ENCODE measurements at places on chromosomes 5 and 9.

DNA sequence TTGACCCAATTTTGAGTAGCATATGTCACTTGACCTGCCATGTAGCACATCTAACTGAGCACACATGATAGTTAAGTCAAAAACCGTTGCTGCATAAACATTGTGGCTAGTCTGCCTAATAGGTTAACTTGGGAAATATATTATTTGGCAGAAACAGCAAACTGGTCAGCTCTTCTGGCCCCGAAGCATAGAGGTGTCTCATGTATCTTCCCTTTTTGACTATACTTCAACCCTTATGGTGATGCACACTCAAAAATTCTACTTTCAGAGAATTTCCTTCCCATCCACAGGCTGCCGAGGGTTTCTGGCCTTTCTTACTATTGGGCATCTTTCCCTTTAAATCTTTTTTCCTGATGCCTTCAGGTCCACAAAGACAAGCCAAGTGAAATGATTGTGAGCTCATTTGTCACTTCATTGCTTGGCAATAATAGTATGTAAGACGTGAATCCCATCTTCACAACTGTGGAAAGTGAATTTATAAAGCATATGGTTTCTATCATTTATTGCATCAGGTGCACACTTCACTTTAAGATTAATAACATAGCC, 41.2 kb downstream of the MOCS2 start:
- no peak for DNase-seq

DNA sequence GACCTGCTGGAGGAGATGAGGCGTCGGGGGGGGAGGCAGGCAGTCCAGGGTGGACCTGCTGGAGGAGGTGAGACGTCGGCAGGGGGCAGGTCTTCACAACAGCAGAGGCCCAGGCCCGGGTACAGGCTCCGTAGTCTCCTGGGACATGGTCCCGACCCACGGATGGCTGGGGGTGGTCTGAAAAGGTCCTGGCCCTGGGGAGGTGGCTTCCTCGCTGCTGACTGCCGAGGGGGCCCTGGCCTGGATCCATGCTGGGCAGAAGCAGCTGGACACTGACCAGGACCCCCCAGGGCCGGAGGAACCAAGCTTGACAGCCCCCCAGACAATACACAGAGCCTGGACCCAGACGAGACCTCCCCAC, 8.5 kb downstream of the EGFL7 start:
- DNase-seq: peak; percentile 48

DNA sequence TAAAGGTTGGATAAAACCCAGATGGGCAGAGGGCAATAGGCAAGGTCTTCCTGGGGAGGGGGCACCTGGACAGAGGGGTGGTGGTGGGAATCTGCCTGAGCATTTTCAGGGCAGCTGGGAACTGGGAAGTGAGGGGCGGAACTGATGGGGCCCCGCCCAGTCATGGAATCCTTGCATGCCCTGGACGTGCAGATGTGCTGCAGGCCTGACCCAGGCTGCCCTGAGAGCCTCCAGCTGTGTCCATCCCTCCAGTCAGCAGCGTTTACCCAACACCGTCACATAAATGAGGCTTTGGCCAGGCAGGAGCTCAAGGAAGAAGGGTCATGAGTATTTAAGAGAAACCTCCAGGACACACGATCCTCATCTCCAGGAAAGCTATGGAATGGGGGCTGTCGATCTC, 70.3 kb downstream of the DAB2IP start:
- DNase-seq: no peak

DNA sequence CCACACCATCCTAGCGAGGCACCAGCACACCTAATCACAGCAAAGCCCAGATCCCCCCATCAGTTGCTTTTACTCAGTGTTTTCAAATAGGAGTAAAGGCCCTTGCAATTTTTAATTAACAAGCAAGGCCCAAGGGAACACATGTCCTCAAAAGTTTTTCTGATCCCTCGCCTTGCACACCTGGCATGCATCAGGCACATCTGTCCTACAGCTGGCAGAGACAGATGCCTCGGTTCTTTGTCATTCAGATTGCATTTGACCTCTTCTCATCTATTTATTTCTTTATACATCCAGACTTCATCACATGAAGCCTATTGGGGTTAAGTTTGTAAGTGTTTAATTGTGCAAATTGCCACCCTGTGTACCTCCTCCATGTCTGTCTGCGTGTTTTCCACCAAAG, 241.4 kb downstream of the MARCHF11 start:
- DNase-seq: no peak

- no peak for DNase-seq
Observed at GRCh38 chr9:14895806-14896205, 14.4 kb downstream of the FREM1 start.

DNA sequence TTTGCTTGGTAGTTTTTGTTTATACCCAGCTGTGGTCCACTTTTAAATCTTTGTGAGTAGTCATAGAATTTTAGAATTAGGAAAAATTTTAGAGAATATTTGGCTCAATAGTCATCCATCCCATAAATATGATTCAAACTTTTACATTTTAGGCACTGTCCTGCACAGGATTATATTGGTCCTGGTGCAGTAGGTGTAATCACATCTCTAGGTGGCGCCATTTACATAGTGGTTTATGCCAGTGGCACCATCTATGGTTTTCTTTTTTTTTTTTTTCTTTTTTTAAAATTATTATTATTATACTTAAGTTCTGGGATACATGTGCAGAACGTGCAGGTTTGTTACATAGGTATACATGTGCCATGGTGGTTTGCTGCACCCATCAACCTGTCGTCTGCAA, 260.7 kb upstream of the KCNN2 start:
- DNase-seq: peak; percentile 84

DNA sequence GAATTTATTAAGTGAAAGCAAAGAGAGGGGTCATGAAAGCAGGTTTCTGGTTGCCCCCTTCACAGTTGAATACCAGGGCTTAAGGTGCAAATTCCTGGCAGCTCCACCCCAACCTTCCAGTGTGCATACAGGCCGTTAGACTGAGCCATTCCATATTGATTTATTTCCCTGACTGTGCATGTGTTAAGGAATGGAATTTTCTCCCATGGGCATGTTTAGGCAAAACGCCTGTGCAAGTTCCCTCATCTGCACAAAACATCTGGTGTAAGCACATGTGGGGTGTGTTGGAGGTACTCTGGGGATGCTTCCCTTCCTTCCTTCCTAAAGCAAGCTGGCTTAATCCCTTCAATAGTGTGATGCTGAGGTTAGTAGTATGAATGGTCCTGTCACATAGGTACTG, 1470.6 kb downstream of the MAT2B start:
- DNase-seq: no peak

- peak; percentile 25 for DNase-seq
Observed at GRCh38 chr9:38360839-38361472, 31.5 kb upstream of the ALDH1B1 start.

DNA sequence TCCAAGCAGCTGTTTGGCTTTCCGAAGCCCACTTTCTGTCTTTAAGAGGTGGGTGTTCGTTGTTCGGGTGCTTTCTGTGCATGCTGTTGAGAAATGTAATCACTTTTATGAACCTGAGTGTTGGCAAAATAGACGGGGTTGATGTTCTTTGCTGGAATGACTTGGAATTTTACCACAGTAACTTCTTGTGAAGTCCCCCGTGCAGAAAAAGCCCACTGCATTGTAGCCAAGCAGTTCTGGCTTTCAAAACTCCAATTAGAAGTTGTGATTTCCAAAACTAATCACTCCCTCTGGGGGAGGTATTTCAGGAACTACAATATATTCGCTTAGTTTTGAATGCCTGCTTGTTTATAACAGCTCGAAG, 111.1 kb downstream of the PAM start:
- no peak for DNase-seq

- no peak for DNase-seq
Observed at GRCh38 chr5:135695656-135696313, 117.0 kb upstream of the CXCL14 start.

DNA sequence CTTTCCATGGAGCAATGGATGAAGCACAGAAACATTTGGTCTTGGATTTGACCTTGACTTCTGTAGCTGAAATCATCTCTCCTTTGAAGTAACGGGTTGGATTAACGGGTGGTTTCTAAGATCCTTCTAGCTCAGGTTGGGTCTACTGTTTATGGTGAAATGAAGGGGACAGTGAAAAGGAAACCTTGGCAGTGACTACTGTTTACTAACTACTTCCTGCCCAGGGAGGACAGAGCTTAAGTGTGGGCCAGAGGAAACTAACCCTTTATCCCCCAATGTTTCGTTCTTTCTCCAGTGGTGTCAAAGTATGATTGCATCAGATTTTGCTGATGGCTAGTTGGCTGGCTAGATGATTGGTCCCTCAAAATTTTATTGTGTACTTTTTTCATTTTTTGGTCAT, 22.2 kb downstream of the SKP2 start:
- DNase-seq: no peak

- no peak for DNase-seq
Observed at GRCh38 chr5:4309026-4309425, 713.4 kb downstream of the IRX1 start.

- DNase-seq: no peak
Observed at GRCh38 chr9:110809038-110809595, 140.5 kb downstream of the MUSK start.
